ENCODE measurements at places on chromosomes 12 and 14. TPM values are rescaled to one million over a fixed set of nuclear protein-coding genes. Genes with fewer than 3 reads are reported as not detected.

Gene TCTN1
- 24.4 TPM for total RNA-seq

Gene CCDC175
- not detected for total RNA-seq

Gene NPAS3
- 1.6 TPM for total RNA-seq

Gene VRTN
- 4.3 TPM for total RNA-seq

Gene KLRC1
- not detected for total RNA-seq

Gene REM2
- total RNA-seq, result 0.36 TPM

Gene KRT4
- total RNA-seq, result not detected

Gene CPNE6
- total RNA-seq, result not detected

Gene SRRM4
- total RNA-seq, result 3.6 TPM

Gene ANKRD33
- total RNA-seq, result 0.31 TPM

Measured in endothelial cell (in vitro differentiated cells).